A549 treated with CORT108297 at 1 μM for 4 hours (cell line): ENCODE measurements at places on chromosomes 6 and 20. TPM values are rescaled to one million over a fixed set of nuclear protein-coding genes. Genes with fewer than 3 reads are reported as not detected.

CRISP2 gene
- not detected in 5 replicates for total RNA-seq

TRIM15 gene
- 0.08 to 0.09 TPM in 2 of 5 replicates, not detected in the others for total RNA-seq

TFAP2C gene
- 13.7 to 16.7 TPM (median 13.8 TPM) in 5 replicates for total RNA-seq

KIAA1755 gene
- 0.06 to 0.19 TPM (median 0.13 TPM) in 5 replicates for total RNA-seq

PPP1R3G gene
- 1.1 to 2.0 TPM (median 1.4 TPM) in 5 replicates for total RNA-seq

MYH7B gene
- total RNA-seq, result 0.03 to 0.15 TPM (median 0.14 TPM) in 4 of 5 replicates, not detected in the other

TAPBP gene
- 39.1 to 43.3 TPM (median 40.3 TPM) in 5 replicates for total RNA-seq

ULBP1 gene
- total RNA-seq, result 0.74 to 1.1 TPM (median 1.0 TPM) in 5 replicates

ZSCAN23 gene
- not detected in 5 replicates for total RNA-seq

RAET1L gene
- total RNA-seq, result 0.30 to 0.40 TPM (median 0.33 TPM) in 5 replicates

TULP4 gene
- total RNA-seq, result 4.3 to 7.7 TPM (median 5.9 TPM) in 5 replicates

GNAS-AS1 gene
- total RNA-seq, result not detected in 5 replicates

RIPOR3 gene
- total RNA-seq, result 0.02 to 0.09 TPM (median 0.06 TPM) in 4 of 5 replicates, not detected in the other

MYB gene
- total RNA-seq, result 0.49 to 1.1 TPM (median 0.89 TPM) in 5 replicates

PLCB1 gene
- total RNA-seq, result 0.23 to 0.85 TPM (median 0.70 TPM) in 5 replicates

ZBP1 gene
- total RNA-seq, result 0.08 TPM in 1 of 5 replicates, not detected in the others

PI16 gene
- 0.06 TPM in 1 of 5 replicates, not detected in the others for total RNA-seq

CPNE5 gene
- 0.06 to 0.12 TPM (median 0.09 TPM) in 4 of 5 replicates, not detected in the other for total RNA-seq

CRIP3 gene
- total RNA-seq, result 0.44 to 1.1 TPM (median 0.52 TPM) in 5 replicates
